ENCODE measurements at places on chromosomes 12 and 14. TPM values are rescaled to one million over a fixed set of nuclear protein-coding genes. Genes with fewer than 3 reads are reported as not detected.

MEG3 gene
- total RNA-seq = not detected

OSGEP gene
- 47.5 TPM for total RNA-seq

KRT73 gene
- total RNA-seq = 1.7 TPM

DPPA3 gene
- total RNA-seq = not detected

BCAT1 gene
- 40.0 TPM for total RNA-seq

CFAP54 gene
- 0.37 TPM for total RNA-seq

PCED1B gene
- total RNA-seq = 82.3 TPM

ESPL1 gene
- total RNA-seq = 66.9 TPM

SERPINA6 gene
- not detected for total RNA-seq

KRT1 gene
- not detected for total RNA-seq

DGLUCY gene
- total RNA-seq = 46.3 TPM

HOXC12 gene
- total RNA-seq = not detected

ANG gene
- total RNA-seq = 1.8 TPM

CRIP2 gene
- total RNA-seq = 1.2 TPM

PRKAG1 gene
- total RNA-seq = 62.6 TPM

TEP1 gene
- 40.1 TPM for total RNA-seq

PLEK2 gene
- total RNA-seq = 5.1 TPM

GLS2 gene
- total RNA-seq = 8.7 TPM

GALNT16 gene
- 0.14 TPM for total RNA-seq

CIROP gene
- total RNA-seq = not detected

REP15 gene
- not detected for total RNA-seq

GMFB gene
- 28.9 TPM for total RNA-seq

CMKLR1 gene
- total RNA-seq = not detected

ZDHHC22 gene
- total RNA-seq = not detected

TMEM63C gene
- total RNA-seq = 1.4 TPM

MUCL1 gene
- total RNA-seq = not detected

CCDC196 gene
- not detected for total RNA-seq

Measured in activated CD4-positive, alpha-beta T cell treated with anti-CD3 and anti-CD28 coated beads for 36 hours (primary cell).